Cerebellum (tissue), 4 donors: ENCODE measurements at places on chromosomes 12 and 14.
A peak's percentile ranks its signal among the peaks of the same experiment; 100 is the strongest.

GRCh38 chr12:30026621-30027234 is 243.0 kb upstream of the TMTC1 start:
- no peak for DNase-seq

- DNase-seq, result no peak
These were observed 15.3 kb downstream of the NKX2-1 start for GRCh38 chr14:36504771-36505175.

- DNase-seq, result peak; percentile 37
These were observed 84.9 kb upstream of the PWP1 start for GRCh38 chr12:107600581-107601144.

DNA sequence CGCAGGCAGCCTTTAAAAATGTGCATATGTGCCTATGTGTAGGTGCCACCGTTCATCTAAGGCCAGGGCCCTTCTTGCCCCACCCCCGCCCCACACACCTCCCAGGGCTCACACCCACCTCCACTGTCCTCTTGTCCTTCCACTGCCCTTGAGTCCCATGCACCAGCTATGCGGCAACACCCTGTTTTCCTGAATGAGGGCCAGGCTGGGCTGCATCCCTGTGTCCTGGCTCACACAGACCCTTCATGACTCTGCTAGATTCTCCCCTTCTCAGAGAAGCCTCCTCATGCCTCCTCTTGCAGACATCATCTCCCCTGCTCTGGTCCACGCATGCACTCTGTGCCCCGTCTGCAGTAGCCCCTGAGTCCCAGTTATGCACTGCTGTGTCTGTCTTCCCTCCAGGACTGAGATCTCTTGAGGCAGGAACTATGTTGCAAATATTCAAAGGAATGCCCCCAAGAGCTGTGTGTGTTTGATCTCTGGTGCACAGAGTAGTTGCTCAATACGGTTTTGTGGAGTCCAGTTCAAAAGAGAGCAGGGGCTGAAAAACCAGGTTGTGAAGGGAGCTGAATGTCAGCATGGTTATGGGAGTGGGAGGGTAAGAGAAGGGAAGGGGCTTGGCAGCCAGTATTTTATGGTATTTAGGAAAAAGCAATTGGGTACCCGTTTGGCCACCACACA is 47.3 kb upstream of the ESRRB start:
- no peak for DNase-seq

- no peak for DNase-seq
These were observed 139.2 kb downstream of the C12orf75 start for GRCh38 chr12:105469701-105470100.

GRCh38 chr12:131104463-131105350 is 151.0 kb downstream of the ADGRD1 start:
- peak; percentile 57 for DNase-seq

DNA sequence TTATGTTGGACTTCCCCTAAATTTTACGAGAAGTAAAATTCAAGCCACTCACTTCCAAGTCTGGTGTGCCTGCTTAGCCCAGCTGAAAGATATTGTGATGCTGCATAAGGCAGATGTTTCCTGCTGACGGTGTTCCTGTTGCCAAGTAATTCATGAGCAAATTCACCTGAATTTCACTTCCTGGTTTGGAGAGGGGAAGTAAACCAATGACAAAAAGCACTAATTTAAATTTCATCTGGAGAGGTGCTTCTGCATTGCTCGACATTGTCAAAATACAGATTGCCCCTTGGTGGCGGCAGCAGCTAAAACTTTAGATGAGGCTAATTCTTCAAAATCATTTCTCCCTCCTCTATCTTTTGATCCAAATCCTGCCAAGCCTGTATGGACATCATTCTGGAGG is 281.1 kb downstream of the AACS start:
- no peak for DNase-seq

GRCh38 chr14:59511916-59512575 is 27.7 kb downstream of the JKAMP start:
- DNase-seq, result peak; percentile 50

DNA sequence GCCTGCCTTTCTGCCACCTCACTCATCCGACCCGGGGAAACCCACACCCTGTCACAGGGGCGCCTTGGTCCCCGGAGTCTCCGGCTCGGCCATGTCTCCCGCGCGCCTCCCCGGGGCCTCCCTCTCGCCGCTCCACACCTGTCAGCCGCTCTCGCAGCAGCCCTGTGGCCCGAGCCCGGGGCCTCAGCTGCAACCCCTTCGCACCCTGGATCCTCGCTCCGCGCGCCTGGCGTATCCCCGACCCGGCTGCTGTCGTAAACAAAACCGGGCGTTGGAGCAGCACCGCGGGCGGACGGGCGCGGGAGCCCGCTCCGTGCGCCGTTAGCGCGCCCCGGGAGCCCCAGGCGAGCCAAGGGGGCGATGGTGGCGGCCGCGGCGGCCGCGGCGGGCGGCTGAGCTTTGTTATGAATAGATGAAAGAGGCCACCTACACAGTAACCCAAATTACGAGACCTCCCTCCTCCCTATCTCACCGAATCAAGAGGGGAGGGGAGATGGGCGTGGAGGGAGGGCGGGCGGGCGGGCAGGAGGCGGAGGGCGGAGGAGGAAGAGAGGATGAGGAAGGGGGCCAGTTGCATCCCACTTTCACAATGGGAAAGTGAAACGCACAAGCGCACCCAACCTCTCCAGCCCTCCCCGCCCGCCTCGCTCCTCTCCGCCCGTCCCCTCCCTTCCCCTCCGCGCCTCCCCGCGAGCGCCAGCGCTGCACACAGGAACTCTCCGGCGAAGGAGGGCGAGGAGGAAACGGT is at the start of gene PLXNC1:
PLXNC1 (plus strand) TSS at position 587 of the 748 bp plus-strand sequence. CDS start 395 bp downstream, outside the sequence.
- DNase-seq, result peak; percentile 74

DNA sequence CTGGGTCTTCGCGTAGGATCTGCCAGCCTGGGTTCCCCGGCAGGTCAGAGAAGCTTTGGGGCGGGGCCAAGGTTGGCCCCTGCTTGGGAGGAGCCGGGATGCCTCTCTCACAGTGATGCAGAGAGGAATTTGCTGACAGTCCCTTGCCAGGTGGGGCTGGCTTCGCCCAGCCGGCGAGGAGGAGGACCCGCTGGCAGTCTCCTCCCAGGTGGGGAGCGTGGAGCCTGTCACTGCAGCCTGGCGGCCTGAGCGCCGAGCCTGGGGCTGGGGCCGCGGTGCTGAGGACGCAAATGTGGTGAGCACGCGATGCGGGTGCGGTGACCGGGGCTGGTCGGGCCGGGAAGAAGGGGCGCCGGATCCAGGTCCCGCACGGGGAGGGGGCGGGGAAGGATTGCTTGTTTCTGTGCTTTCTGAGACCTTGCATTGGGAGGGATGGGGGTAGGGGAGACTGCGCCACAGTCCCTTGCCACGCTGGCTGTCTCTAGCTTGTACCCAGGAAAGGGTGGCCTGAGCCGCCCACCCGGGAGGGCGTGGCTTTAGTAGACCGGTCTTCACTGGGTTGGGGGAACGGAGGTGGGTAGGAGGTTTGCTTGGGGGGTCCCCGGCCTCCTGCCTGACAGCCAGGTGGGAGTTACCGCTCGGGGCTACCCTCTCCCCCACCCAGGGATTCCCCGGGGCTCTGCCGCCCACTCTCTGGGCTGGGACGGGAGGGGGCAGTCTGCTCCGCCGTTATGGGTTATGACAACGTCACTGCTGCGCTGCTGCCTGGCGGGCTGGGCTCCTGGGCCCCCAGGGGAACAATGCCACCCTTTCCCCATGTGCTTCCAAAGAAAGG is at the start of gene TMEM63C:
TMEM63C (plus strand) TSS at position 196 of the 835 bp plus-strand sequence. CDS start 37,016 bp downstream, outside the sequence.
- DNase-seq, result peak; percentile 88

- no peak for DNase-seq
These were observed 215.0 kb downstream of the PRKD1 start for GRCh38 chr14:29712601-29713000.

- peak; percentile 62 for DNase-seq
These were observed 8.7 kb downstream of the NGDN start for GRCh38 chr14:23478109-23478759.
